ENCODE measurements at places on chromosomes 4 and X. TPM values are rescaled to one million over a fixed set of nuclear protein-coding genes. Genes with fewer than 3 reads are reported as not detected.

Gene GPR34
- 1.3 TPM for total RNA-seq

Gene STATH
- not detected for total RNA-seq

Gene ABCG2
- total RNA-seq = 0.61 TPM

Gene PPEF1
- not detected for total RNA-seq

Gene NLGN3
- 0.83 TPM for total RNA-seq

Gene NAA11
- not detected for total RNA-seq

Gene MAGEA12
- not detected for total RNA-seq

Gene NPY2R
- total RNA-seq = not detected

GRCh38 chr4:47837094-47837907 is 566 bp downstream of the CORIN start:
- DNase-seq = peak; percentile 68

GRCh38 chr4:5750946-5751665 is 40.1 kb downstream of the EVC start:
- no peak for DNase-seq

DNA sequence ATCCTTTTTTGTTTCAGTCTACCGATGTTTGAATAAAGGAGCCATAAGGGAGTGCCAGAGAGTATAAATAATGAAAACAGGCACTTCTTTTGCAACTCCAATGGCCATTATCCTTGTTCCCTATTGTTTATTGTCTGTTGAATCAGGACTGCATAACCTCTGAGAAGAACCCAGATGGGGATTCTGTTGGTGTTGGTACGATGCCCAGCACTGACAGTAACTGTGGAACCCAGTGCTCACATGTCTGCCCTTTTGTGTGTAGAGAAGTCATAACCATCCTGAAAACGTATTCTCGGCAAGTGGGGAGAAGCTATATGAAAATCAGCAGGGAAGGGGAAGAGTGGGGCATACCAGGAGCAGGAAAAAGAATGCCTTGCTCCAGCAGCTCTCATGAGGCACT is 195.1 kb upstream of the EDNRA start:
- DNase-seq = no peak

- DNase-seq = no peak
Measured at GRCh38 chr4:111178231-111178630, 555.4 kb upstream of the PITX2 start.

- no peak for DNase-seq
Measured at GRCh38 chrX:139905051-139905450, 27.8 kb downstream of the ATP11C start.

DNA sequence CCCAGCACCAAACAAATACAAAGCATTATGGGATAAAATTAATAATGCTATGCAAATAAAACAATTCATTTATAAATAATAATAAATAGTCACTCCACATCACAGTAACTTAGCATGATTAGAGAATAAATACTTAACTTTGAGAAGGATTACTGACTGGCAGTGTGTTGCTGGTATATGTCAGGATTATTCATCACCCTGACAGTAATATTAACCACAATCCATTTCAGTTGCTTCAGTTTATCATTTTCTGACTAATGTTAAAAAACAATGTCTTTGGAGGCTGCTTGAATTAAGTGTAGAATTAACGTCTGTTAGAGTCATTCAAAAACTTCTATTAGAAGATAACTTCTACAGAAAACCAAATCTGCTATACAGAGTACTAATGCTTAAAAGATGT is 124.1 kb upstream of the MAB21L2 start:
- no peak for DNase-seq

GRCh38 chr4:20832826-20833225 is 132.6 kb downstream of the PACRGL start:
- DNase-seq = no peak

- no peak for DNase-seq
Measured at GRCh38 chr4:17296921-17297890, 214.7 kb downstream of the QDPR start.

DNA sequence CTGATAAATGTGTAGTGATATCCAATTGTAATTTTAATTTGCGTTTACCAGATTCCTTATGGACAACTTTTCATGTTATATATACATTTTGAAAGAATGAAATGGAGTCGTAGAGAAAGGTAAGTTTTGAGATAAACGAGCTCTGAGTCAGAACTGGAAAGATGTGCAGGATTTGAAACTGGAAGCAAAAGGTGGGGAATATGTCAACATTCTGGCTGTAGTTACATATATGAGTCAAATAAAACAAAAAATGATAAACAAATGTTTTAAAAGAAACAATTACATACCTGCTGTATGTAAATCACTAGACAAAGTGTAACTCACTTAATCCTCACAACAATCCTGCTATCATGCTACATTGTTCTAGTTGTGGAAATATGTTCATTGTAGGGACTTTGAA is 84.0 kb downstream of the LPAR4 start:
- DNase-seq = no peak

- DNase-seq = no peak
Measured at GRCh38 chrX:105462186-105462585, 241.7 kb upstream of the TEX13A start.

- no peak for DNase-seq
Measured at GRCh38 chr4:65600656-65601055, 69.6 kb downstream of the EPHA5 start.

DNA sequence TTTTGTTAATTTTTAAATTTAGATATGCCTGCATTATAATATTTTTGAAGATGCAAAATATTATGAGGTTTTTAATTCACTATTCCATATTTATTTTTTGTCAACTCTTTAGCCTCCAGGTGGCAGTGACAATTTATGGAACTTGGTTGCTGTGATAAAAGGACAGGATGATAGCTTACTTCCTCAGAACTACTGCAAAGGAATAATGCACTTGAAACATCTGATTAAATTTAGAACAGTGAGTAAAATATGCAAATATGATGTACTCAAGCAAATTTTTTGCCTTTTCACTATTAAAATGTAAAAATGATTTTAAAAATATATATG is 45.1 kb downstream of the SPATA4 start:
- no peak for DNase-seq

DNA sequence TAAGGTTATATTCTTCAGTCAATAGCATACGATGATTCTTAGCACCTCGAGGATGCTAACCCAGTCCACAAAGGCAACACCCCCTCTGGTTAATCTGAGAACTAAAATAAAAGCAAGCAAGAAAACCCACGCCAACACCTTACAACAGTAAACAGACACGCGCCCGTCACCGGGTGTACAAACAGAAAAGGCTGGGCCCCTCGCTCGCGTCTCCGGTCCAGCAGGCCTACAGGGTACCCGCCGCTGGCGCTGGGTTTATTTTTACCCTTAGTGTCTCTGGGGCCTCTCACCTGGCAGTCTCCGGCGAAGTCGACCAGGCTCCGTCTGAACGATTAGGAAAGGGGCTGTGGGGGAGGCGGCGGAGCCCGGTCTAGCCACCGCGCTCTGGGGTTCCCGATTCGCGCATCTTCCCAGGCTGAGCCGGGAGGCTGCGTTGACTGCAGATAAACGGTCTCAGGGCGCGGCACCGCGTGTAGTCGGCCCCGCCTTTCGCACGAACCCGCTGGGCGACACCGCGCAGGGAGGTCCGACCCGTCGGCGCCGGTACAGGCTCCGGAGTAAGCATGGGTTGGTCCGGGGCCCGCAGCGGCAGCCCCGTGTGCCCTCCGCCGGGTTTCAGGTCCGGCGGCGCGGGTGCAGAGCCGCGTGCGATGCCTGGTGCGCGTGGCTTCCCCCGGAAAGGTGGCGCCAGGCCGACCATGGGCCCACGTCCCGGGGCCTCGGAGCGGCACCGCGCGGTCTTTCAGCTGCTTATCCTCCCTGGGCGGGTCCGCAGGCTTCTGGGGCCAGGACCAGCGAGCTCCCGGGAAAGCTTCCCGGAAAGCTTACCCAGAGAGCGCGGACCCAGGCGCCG is 441 bp downstream of the SLC9B2 start:
- DNase-seq = peak; percentile 74

- no peak for DNase-seq
Measured at GRCh38 chr4:140609548-140610425, 41.0 kb upstream of the UCP1 start.

GRCh38 chrX:124555036-124555595 is 208.8 kb downstream of the SH2D1A start:
- DNase-seq = no peak

DNA sequence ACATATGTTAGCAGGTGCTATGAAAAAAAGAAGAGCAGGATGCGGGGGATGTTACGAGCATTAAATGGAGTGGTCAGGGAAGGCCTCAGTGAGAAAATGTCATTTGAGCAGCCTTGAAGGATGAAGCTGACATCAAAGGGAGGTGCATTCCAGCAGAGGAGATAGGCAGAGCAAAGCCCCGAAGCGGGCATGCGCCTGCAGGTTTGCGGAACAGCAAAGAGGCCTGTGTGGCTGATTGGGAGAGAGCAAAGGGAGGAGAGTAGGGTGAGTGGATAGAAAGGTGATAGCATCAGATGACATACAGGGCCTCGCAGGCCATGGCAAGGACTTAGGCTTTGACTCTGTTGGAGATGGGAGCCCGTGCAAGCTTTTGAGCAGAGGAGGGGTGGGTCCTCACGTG is 95.4 kb upstream of the GPR50 start:
- DNase-seq = no peak

DNA sequence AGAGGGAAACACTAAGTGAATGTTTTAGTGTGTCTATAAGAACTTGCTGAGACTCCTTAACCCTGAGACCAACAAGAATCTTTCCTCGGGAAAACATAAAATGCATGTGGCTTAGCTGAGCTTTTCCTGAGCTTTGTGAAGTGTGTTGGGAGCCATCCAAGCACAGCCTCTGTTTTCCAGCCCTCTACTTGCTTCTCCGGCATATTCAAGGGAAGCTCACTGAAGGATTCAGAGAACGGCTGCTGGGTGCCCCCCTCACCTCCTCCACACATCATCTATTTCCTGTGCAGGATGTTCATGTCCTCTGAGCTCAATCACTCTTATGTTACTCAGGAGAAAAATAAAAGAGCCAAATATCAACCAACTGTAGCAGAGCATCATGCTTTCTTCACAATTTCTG is 492.1 kb downstream of the IL15 start:
- DNase-seq = no peak

GRCh38 chr4:70721747-70722146 is at the start of gene RUFY3:
Gene RUFY3 (plus strand): TSS chr4:70721964. CDS start chr4:70722574, 610 bp downstream.
- no peak for DNase-seq

GRCh38 chr4:6824071-6824470 is 41.5 kb downstream of the KIAA0232 start:
- no peak for DNase-seq

DNA sequence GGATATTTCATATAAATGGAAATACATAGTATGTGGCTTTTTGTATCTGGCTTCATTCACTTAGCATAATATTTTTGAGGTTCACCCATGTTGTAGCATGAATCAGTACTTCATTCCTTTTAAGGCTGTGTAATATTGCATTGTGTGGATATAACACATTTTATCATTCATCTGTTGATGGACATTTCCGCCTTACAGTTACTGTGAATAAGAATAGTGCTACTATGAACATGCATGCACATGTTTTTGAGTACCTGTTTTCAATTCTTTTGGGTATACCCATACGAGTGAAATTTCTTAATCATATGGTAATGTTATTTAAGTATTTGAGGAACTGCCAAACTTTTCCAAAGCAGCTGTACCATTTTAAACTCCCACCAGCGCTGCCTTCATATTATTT is 539.6 kb upstream of the DIPK2B start:
- no peak for DNase-seq

- no peak for DNase-seq
Measured at GRCh38 chrX:44143061-44143602, 169.9 kb upstream of the NDP start.

DNA sequence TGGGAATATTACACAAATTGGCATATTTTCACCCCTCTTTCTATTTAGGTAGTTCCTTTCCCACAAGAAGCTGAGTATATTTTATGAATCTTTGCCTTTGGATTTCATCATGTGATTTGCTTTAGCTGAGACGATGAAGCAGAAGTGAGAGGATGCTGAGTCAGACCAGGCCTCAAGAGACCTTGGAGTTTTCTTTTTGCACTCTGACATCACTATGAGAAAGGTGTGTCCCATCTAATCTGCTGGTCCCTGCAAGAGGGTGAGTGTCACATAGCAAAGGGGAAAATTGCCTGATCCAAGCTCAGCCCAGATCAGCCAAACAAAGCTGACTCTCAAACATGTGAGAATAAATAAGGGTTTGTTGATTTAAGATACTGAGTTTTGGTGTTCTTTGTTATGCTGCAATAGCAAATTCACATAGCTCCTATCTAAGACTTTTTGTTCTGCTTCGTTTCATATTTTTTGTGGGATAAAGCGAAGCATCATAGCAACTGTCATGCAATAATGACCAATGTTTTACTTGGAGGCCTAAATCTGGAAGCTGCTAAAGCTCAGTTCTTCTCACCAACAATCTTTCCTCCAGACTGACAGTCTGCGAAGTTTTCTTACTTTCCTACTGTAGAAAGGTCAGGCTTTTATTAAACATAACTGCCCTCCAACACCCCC is 176.9 kb downstream of the PDHA2 start:
- no peak for DNase-seq

GRCh38 chr4:48570646-48571220 is 80.7 kb downstream of the ZAR1 start:
- no peak for DNase-seq

- DNase-seq = no peak
Measured at GRCh38 chrX:54496517-54496852, 451 bp upstream of the FGD1 start.

- no peak for DNase-seq
Measured at GRCh38 chr4:172657081-172657480, 511.5 kb upstream of the GALNT7 start.

DNA sequence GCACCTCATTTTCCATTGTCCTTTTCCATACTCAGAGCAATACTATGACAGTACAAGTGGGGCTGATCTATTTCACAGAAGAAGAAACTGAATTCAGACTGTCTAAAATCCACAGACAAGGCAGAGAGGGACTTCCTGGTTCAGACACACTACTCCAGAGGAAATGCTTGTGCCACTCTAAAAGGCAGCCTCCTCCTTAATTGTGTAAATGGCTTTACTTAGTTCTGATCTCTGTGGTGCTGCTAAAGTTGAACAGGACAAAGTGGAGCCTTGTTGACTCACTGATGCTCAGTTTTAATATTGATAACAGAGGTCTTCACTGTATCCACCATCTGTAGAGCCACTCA is 122.4 kb downstream of the KIT start:
- DNase-seq = no peak

DNA sequence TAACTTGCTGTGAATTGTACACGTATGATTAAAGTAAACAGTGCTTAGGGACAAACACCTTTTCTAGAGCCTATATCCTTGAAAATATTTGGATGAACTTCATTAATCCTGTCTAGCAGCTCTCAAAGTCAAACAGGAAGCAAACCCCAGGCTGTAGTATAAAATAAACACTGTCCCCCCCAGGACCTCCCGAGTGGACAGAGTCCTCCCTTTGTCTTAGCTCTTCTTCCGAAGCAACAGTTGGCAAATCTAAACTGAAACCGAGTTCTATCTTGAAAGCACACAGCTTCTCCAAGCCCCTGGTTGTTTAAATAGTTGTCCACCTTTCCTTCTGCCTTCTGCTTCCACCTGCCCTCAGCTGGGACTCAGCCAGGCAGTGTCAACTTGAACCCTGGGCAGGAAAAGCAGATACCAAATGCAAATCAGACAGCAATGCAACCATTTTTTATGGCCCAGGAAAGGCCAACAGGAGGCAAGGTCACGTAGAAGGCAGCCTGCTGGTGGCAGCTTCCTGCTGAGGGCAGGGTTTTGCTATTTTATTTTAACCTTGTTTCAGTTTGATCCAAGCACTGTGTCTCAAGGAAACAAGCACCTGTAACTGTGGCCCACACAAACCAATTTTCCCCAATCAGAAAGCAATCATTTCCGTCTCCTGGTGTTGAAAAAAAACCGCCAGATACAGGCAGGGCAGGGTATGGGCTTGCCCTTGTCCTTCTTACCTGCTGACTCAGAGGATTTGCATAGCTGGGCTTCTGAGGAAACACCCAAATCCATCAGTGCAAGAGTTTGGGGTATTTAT is 110.3 kb upstream of the KIT start:
- DNase-seq = no peak
